ENCODE measurements at places on chromosomes 6 and 20.
A peak's percentile ranks its signal among the peaks of the same experiment; 100 is the strongest.

DNA sequence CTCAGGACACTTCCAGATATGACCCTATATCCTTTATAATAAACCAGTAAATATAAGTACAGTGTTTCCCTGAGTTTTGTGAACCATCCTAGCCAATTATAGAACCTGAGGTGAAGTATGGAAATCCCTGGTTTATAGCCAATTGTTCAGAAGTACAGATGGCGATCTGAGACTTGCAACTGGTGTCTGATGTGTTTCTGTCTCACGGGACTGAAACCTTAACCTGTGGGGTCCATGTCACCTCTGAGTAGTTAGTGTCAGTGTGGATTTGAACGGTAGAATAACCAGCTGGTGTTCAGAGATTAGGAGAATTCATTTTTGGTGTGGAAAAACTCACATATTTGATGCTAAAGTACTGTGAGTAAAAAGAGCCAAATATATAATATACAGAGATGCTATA lies 606.6 kb downstream of the MAFB start:
- DNase-seq = no peak

DNA sequence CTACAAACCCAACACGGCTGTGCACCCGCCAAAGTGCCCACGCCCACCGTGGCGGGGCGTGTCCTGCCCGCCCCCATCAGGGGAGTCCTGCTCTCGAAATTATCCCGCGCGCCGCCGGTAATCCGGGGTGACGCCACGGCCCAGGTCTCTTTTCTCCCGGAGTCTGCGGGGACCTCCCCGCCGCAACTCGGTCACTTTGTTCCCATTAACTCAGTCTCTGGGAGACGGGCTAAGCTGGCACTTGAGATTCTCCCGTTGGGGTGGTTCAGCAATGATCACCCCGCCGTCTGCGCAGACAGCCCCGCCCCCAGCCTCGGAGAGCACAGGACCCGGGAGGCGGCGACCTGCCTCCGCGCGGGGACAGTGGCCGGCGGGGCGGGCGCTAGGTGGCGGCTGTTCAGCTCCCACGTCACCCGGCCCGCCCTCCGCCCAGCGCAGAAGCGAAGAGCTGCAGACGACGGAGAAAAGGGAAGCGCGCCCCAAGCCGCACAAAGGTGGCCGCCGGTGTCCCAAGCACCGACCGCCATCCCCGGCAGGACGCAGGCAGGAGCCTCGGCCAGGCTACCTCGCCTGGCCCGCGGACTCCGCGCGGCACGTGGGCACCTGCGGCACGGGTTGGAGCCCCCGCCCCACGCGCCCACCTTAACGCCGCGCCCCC lies 31.5 kb downstream of the SF3B5 start:
- peak; percentile 63 for DNase-seq

- DNase-seq = no peak
Observed at GRCh38 chr6:75656479-75656878, 54.8 kb downstream of the SENP6 start.

- DNase-seq = no peak
Observed at GRCh38 chr20:2408111-2408510, 27.4 kb downstream of the TGM6 start.

DNA sequence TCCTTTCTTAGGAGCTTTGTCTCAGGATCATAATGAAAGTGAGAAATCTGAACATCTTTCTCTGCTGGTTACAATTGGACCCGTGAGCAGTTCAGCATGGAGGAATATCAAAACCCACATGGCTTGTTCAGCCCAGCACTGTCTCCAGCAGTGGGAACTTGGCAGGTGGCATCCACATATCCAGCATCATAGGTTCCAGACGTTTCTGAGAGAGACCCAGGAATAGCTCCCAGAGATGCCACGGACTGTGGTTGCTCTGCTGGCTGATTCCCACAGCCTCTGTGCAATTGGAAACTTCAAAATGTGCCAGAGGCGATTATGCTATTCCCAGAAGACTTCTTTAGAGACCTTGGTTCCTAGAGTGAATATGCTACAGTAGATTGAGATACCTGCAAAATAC lies 76.4 kb downstream of the PHACTR2 start:
- no peak for DNase-seq

DNA sequence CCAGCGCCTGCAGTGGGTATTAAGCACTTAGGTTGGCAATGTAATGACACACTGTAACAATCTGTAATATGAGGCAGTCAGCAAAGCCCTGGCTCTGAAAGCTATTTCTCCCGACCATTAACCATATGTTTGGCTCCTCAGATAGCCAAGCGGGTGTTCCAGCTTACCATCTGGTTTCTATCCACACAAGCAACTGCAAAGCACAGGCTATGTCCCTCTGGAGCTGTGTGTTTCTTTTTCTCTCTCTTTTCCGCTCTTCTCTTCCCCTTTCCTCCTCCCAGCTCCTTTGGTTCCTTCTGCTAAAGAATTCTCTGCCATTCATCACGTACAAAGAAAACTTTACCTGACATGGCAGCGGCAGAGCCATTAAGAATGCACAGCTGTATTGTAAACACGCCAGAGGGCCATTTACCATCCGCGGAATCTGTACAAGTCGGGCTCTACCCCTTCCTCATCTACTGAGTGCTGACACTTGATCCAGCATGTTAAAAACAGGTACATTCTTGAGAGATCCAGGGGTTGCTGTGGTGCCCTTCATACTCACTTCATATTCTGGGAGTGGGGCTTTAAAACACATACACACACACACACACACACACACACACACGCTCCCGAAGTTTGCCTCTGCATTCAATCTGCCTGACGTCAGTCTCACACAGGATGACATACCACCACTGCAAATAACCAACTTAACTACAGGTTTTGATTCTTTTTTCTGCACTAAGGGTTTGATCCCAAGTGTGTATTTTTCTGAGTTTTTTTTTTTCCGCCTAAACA lies 77.2 kb downstream of the BACH2 start:
- no peak for DNase-seq

GRCh38 chr6:118408863-118409262 lies 139.2 kb upstream of the PLN start:
- DNase-seq = no peak
